ENCODE measurements at places on chromosomes 1 and 21.
A peak's percentile ranks its signal among the peaks of the same experiment; 100 is the strongest.

DNA sequence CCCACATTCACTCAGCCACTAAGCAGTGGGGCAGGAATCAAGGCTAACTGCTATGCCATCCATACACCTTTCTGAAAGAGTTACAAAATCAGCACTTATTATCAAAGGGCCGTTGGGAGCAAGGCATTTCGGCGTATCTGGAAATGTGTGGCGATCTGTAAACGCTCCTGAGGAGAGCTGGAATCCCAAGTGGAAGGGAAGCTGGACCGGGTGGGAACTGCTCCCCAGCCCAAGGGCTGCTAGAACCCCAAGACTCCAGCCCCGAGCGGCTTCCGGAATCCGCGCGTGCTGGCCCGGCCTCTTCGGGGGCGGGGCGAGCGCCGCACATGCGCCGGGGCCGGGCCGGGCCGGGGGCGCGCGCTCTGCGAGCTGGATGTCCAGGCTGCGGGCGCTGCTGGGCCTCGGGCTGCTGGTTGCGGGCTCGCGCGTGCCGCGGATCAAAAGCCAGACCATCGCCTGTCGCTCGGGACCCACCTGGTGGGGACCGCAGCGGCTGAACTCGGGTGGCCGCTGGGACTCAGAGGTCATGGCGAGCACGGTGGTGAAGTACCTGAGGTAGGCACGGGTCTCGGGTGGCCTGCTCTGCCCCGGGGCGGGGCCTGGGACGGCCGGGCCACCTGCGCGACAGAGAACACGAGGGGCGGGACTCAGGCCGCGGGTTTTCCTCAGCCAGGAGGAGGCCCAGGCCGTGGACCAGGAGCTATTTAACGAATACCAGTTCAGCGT lies at the start of gene NAXE:
TSS of gene NAXE (plus strand) at position 345 of the 726 bp plus-strand sequence. CDS start at position 374, 29 bp downstream.
- H3K36me3 ChIP-seq, result no peaks in the 10 kb centered on the region
- peak; percentile 70 for DNase-seq

GRCh38 chr21:46116776-46117585 lies 19.1 kb downstream of the COL6A2 start:
- no peaks in the 10 kb centered on the region for H3K4me1 ChIP-seq
- no peaks in the 10 kb centered on the region for H3K36me3 ChIP-seq
- no peak for DNase-seq
- H3K27me3 ChIP-seq, result no peaks in the 10 kb centered on the region

DNA sequence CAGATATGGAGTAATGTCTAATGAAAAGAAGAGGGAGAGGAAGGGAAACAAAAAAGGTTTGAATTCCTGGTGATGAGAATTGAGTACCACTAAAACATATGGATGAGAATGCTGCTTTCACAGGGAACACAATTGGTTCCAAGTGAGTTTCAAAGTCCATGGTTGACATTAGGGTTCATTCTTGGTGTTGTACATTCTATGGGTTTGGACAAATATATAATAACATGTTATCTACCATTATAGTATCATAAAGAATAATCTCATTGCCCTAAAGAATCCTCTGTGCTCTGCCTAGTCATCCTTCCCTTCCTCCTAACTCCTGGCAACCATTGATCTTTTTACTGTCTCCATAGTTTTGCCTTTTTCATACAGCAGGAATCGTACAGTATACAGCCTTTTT lies 20.1 kb downstream of the TMCO1 start:
- no peaks in the 10 kb centered on the region for H3K27me3 ChIP-seq
- no peak overlapping the region for H3K4me3 ChIP-seq
- no peaks in the 10 kb centered on the region for H3K36me3 ChIP-seq

- no peaks in the 10 kb centered on the region for H3K27me3 ChIP-seq
- no peak overlapping the region for H3K27ac ChIP-seq
- no peak overlapping the region for H3K4me3 ChIP-seq
- peaks cover 16% of the 10 kb centered on the region for H3K4me1 ChIP-seq
Observed at GRCh38 chr1:234746798-234747196, 136.8 kb upstream of the IRF2BP2 start.

GRCh38 chr21:29271927-29272333 lies 26.8 kb upstream of the BACH1 start:
- no peak overlapping the region for H3K4me3 ChIP-seq
- no peaks in the 10 kb centered on the region for H3K4me1 ChIP-seq
- DNase-seq, result no peak
- no peaks in the 10 kb centered on the region for H3K27me3 ChIP-seq
- H3K36me3 ChIP-seq, result no peaks in the 10 kb centered on the region
- H3K27ac ChIP-seq, result no peak overlapping the region

GRCh38 chr1:214824763-214825162 lies 221.8 kb downstream of the CENPF start:
- no peak overlapping the region for H3K4me3 ChIP-seq
- H3K36me3 ChIP-seq, result no peaks in the 10 kb centered on the region
- H3K4me1 ChIP-seq, result no peaks in the 10 kb centered on the region
- no peak for DNase-seq
- H3K27ac ChIP-seq, result no peak overlapping the region

GRCh38 chr1:36322041-36322785 lies 1.2 kb downstream of the EVA1B start:
- no peak overlapping the region for H3K27ac ChIP-seq
- H3K4me3 ChIP-seq, result no peak overlapping the region
- H3K27me3 ChIP-seq, result no peaks in the 10 kb centered on the region
- H3K4me1 ChIP-seq, result no peaks in the 10 kb centered on the region
- no peaks in the 10 kb centered on the region for H3K36me3 ChIP-seq
- no peak for DNase-seq

DNA sequence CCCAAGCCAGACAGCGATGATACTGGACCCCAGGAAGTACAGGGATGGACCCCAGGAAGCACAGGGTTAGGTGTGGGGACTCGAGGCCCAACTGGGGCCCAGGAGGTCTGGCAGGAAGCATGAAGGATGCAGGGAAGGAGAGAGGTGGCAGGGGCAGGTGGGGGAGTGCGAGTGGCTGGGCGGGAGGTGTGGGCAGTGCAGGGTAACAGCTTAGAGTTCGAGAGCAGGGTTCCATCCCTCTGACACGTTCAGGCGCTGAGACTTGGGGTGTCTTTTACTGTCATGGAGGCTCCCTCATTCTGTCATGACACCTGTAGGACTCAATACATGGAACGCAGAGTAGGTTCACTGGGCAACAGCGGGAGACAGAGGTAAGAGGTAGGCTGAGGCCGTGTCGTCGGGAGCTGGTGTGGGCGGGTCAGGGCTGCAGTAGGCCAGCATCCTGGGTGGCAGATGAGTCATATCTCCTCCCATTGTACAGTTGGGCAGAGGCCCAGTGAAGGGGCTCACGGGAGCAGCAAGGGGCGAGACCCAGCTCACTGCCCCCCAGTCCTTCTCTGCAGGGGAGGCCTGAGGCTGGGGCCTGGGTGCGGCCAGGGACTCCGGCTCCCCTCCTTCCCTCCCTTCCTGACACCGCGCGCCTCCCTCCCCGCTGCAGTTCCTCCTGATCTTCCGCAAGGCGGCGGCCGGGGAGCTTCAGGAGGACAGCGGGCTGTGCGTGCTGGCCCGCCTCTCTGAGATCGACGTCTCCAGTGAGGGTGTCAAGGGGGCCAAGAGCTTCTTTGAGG lies 11.6 kb upstream of the CTRC start:
- no peak for DNase-seq
- no peak overlapping the region for H3K4me3 ChIP-seq
- H3K27me3 ChIP-seq, result no peaks in the 10 kb centered on the region
- no peaks in the 10 kb centered on the region for H3K36me3 ChIP-seq

DNA sequence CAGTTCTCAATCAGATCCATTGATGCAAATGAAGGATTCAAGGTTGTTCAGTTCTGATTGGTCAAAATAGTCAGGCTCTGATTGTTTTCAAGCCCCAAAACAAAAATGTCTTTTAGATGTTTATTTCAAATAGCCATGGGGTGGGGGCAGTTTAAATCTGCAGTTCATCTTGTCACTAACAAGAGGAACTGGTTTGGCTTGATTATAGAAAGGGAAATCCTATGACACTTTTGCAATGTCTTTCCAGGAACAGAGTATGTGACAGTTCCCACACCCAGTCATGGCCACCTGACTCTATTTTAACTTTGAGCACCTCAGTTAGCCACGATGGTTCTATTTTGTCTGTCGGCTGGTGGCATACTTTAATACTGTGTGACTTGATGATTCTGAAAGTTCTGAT lies 1544.1 kb downstream of the PLA2G4A start:
- H3K27ac ChIP-seq, result no peak overlapping the region
- H3K4me1 ChIP-seq, result no peaks in the 10 kb centered on the region
- DNase-seq, result no peak
- H3K4me3 ChIP-seq, result no peak overlapping the region
- H3K36me3 ChIP-seq, result no peaks in the 10 kb centered on the region

DNA sequence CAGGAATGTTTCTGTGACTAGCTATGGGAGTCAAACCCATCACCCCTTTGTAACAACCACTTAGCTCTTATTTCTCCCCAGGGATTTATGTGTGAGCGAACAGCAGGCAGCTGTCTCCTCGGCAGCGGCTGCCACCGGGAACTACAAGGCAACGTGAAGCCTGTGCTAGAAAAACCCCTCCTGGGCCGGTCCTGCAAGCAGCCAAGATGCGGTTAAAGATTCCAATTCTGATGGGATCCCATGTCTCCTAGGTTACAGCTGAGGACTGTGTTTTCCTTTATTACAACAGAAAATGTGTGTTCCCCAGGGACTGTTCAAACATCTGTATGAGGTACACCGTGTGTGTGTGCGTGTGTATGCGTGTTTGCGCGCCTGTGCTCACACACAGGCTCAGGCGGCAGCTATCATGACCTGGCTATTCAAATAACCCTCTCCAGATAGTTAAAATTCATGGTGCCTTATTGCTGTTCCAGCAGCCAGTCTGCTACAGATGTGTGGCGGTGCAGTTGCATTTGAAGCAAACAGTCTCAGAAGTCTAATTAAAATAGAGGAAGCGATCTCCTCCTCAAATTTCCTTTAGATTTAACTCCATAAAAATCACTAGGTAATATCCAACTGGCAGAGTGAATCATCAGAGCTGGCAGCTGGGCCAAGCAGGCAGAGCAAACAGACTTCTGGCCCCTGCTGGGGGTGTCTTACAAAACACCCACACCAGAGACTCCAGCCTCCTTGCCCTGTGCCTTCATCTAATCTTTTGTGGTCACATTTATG lies 68.0 kb downstream of the LMX1A start:
- H3K27ac ChIP-seq, result no peak overlapping the region
- no peak overlapping the region for H3K4me3 ChIP-seq
- no peaks in the 10 kb centered on the region for H3K27me3 ChIP-seq
- no peaks in the 10 kb centered on the region for H3K36me3 ChIP-seq

DNA sequence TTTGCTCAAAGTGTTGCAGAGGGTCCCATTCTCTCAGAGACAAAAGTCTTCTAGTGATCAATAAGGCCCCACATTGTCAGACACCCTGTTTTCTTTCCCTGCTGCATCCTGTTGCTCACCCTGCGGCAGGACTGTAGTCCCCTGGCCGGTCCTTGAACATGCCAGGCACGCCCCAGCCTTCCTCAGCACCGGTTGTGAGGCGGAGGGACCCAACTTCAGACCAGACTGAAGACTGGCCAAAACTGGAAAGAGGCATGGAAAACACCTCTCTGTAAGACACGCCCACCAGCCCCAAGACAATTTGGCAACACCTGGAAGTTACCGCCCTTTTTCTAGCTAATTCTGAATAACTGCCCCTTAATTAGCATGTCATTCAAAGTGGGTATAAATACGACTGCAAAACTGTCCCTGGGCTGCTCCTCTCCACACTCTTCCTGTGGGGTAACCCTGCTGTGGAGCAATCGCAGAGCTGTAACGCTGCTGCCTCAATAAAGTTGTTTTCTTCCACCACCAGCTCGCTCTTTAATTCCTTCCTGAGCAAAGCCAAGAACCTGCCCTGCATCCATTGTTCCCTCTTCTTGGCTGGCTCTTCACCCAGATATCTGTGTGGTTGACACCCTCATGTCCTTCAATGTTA lies 23.8 kb downstream of the PLA2G2A start:
- H3K27ac ChIP-seq, result no peak overlapping the region
- H3K36me3 ChIP-seq, result no peaks in the 10 kb centered on the region
- no peaks in the 10 kb centered on the region for H3K27me3 ChIP-seq

DNA sequence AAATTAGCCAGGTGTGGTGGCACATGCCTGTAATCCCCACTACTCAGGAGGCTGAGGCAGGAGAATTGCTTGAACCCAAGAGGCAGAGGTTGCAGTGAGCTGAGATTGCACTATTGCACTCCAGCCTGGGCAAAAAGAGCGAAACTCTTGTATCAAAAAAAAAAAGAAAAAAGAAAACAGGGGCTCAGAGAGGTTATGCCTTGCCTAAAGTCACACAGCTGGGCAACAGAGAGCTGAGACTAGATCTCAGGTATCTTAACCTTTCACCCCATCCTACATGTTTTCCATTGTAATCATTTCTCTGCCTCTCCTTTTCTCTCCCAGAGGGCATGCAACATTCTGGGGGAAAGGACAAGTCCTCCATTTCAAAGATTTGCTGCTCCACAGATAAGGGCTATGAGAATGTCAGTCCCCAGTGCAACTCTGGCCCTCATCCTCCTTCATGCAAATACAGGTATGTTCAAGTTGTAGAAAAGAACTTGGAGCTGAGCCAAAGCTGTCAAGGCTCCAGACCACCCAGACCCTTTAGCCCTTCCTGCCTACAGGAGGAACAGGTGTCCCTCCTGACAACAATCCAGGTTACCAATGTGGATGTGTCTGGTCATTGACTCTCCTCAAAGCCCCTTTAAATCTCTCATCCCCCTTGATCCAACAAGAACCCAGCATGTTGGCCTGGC lies 6.9 kb downstream of the SLC9A1 start:
- H3K4me1 ChIP-seq, result peaks cover 17% of the 10 kb centered on the region
- DNase-seq, result no peak
- H3K36me3 ChIP-seq, result no peaks in the 10 kb centered on the region
- H3K4me3 ChIP-seq, result no peak overlapping the region

DNA sequence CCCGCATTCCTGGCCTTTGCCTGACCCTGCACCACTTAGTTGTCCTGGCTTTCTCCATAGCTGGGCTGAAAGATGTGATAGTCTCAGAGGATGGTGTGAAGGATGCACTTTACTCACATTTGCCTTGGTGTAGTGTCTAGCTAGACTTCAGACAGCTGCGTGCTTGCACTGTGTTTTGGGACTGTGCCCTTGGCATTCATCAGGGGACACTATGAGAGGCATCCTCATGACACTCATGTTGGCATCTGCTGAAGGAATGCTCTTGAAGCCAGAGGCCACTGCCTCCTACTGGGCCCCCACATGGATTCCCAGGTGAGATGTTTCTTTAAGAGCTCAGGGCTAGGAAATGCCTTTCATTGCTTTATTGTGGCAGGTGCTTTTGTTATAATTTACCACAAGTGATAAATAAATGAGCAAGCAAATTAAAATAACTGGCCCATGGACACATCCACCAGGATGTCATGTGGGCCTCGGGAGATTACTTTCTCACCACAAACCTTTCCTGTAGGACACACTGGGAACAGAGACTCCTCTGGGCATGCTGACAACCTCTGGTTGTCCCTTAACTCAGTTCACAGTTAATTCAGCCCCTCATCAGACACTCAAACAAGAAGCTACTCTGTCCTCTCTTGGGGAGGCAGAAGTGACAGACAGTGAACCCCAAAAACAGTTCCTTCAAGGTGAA lies 99.4 kb upstream of the SPATA6 start:
- H3K27ac ChIP-seq, result no peak overlapping the region
- H3K27me3 ChIP-seq, result no peaks in the 10 kb centered on the region
- no peaks in the 10 kb centered on the region for H3K36me3 ChIP-seq
- H3K4me1 ChIP-seq, result no peaks in the 10 kb centered on the region
- no peak for DNase-seq

Data from pancreas (tissue), 10 donors.